ENCODE measurements at places on chromosomes 7 and 10.

DNA sequence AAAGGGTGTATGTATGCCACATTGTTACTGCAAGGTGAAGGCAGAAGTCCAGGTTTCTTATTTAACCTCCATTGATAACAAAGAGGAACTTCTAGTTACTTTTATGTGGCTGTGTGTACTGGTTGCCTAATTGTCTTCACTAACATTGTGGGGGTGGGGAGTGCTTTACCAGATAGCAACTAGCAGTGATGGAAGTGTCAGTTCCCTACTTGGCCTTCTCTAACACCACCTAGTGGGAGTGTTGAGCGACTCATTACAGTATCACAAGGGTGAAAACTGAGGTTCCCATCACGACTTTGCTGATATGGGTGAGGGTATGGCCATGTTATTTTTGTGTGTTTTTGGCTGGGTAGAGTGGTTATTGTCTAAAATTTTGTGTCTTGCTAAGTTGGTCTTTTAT lies 274.4 kb downstream of the THSD7A start:
- DNase-seq, result no peak

GRCh38 chr7:148348466-148348865 lies 242.1 kb upstream of the C7orf33 start:
- no peak for DNase-seq

GRCh38 chr7:155058896-155059295 lies 11.2 kb upstream of the HTR5A start:
- DNase-seq, result no peak

DNA sequence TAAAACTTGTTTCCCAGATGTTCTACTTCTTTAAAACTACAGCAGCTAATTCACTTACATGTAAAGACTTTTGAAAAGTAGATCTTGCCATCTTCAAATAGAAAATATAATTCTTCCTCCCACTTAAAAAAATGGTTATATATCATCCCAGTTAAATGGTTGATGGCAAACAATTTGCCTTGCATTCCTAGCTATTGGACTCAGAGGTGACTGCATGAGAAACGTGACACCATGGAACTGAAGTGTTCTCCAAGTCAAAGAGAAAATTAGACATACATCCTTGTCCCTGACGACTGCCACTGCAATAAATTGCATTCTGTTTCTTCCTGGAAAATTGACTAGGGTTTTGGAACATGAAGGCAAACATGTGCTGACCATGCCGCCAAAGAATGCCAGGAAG lies 95.0 kb upstream of the POM121L12 start:
- no peak for DNase-seq

GRCh38 chr10:24951201-24952142 lies 934 bp downstream of the PRTFDC1 start:
- no peak for DNase-seq

DNA sequence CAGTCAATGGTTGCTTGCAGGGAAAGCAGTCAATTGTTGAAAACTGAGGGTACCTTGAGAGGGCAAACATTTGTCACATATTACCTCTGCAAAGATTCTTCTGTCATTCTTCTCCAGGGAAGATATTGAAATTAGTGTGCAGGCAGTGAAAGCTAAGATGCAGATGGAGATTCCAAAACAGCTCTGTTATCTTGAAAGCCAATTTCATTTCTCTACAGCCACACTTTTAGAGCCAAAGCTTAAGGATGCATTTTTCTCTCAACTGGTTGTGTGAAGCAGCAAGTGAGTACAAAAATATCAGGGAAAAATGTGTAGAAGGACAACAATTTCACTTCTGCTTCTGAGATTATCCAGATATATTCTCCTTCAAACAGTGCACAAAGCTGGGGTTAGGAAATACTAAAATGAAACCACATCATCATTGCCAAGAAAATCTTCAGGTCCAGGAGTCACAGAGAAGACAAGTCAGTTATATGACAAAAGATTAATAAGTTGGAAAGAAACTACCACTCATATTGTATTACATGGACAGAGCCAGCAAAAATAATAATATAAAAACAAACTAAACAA lies 16.3 kb downstream of the SGMS1 start:
- no peak for DNase-seq

GRCh38 chr10:19970717-19971116 lies 154.5 kb downstream of the PLXDC2 start:
- no peak for DNase-seq

DNA sequence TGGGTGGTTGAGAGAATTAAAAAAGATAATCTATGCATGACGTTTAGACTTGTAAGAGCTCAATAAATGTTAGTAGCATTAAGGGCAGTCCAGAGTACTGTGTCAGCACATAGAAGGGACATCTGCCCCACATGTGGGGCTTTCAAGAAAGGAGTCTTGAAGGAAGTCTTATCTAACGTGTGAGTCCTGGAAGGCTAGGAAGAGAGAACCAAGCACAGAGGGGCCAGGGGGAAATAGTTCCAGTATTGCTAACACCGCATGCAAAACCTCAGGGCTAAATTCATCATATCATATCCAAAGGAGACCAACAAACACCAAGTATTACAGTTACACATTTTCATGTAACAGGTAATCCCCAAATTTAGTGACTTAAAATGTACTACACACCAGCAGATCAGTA lies 122.7 kb downstream of the AOAH start:
- DNase-seq, result no peak

GRCh38 chr7:98802781-98803110 lies 67.1 kb downstream of the TMEM130 start:
- no peak for DNase-seq

DNA sequence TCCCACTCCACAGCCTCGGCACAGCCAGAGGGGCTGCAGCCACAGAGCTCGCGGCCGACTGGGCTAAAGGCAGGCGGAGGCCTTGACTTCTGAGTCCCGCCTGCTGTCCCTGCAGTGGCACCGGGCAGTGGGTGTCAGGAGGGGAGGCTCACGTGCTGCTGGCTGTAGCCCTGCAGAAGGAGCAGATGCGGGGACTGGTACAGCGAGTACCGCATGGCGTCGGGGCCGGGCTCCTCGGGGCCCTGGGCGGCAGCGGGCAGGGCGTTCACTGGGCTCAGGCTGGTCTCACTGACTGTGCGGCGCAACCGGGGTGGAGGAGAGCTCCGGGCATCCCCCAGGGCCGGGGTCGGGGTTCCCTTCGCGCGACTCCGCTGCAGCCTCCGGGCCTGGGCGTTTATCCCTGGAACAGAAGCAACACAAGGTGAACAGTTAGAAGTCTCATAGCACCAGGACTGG lies 25.6 kb downstream of the PAPOLB start:
- peak; percentile 88 for DNase-seq

- DNase-seq, result no peak
Observed at GRCh38 chr7:131372554-131372953, 44.9 kb downstream of the MKLN1 start.

- no peak for DNase-seq
Observed at GRCh38 chr10:103038570-103038969, 120.5 kb downstream of the CNNM2 start.

DNA sequence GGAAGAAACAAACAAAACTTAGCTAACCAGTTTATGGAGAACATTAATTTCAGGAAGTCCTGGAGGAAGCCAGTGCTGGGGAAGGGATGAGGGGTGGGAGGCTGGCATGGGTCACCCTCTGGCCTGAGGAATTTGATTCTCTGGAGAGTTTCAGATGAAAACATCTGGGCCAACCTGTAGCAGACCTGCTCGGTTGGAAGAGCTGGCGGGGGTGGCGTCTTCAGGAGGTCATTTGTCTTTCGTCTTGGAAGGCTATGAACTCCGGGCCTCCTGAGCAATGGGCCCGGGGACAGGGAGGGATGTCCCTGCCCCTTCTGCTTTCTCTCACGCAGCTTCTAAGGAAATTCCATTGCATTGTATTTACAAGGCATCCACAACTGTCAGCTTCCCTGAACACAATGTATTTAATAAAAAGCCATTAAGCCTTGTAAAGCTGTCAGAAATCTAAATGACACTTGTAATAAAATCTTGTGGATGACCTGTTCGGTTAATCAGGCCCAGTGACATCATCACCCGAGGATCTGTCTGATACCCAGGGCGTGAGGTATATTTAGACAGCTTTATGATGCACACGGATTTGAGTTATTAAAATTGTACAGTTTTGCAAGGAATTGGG lies 250.5 kb downstream of the RAB11FIP2 start:
- no peak for DNase-seq

- no peak for DNase-seq
Observed at GRCh38 chr7:144529269-144529926, 125.9 kb upstream of the NOBOX start.

DNA sequence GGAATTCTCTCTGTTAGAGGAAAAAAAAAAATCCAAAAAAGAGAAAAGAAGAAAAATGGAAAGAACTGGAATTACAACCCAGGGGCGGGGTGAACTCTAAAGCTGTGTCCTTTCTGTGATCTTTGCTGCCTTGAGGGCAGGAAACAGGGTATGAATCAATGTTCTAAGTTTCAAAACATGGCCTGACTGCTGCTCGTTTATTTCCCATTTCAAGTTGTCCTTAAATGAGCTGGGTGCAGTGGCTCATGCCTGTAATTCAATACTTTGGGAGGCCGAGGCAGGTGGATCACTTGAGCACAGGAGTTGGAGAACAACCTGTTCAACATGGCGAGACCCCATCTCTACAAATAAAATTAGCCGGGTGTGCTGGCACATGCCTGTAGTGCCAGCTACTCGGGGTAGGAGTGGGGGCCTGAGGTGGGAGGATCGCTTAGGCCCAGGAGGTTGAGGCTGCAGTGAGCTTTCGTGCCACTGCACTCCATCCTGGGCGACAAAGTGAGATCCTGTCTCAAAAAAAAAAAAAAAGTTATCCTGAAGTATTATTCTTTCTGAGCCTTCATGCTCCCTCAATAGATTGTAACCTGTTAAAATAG lies 24.7 kb upstream of the TFAM start:
- no peak for DNase-seq

- peak; percentile 82 for DNase-seq
Observed at GRCh38 chr7:148941598-148942275, 57.6 kb upstream of the EZH2 start.

- no peak for DNase-seq
Observed at GRCh38 chr7:6571160-6571779, 6.0 kb upstream of the ZDHHC4 start.

All from mesenteric fat pad (tissue), 1 donor.